ENCODE measurements at places on chromosomes 12 and 14. TPM values are rescaled to one million over a fixed set of nuclear protein-coding genes. Genes with fewer than 3 reads are reported as not detected.

Gene PELI2
- 28.3 TPM for total RNA-seq

- DNase-seq = peak; percentile 45
These were observed 678.7 kb upstream of the TMEM132C start for GRCh38 chr12:127588249-127588648.

DNA sequence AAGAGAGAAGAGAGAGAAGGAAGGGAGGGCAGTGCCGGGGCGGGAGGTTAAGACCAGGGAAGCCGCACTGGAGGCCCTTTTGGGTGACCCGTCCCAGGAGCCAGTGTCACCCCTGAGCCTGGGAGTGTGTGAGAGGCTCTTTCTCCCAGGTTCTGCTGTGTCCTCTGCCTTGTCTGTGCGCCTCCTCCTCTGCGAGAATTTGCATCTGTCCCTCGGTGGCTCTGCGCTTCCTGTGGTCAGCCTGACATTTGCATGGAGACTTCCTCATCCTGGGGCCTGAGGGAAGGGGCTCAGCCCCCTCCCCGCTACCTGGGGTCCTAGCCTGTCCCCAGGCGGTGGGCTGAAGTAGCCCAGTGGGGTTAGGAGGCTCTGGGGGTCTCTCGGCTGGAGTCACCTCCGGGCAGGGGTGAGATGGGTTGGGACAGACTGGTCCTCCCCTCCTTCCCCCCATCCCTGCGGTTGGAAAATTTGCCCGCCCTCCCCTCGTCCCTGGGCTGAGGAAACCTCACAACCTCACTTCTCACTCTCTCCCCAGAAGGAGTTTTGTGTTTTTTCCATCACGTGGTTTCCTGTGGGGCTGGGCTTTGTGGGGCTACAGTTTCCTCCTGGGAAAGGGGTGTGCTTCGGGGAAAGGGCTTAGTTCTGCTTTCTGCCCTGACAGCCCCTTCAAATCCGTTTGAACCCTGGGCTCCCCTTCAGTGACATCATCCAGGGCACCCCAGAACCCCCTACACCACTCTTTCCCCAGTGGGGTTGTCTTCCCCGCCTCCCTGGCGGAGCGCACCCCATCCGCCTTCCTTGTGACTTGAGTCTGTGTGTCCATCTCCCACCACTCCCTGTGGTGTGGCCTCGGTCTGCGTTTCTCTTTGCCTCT lies 2.5 kb downstream of the PTPN6 start:
- no peak for DNase-seq

Gene CEBPE
- total RNA-seq = not detected

- no peak for DNase-seq
These were observed 359.7 kb downstream of the GXYLT1 start for GRCh38 chr12:41784957-41785356.

GRCh38 chr12:56839915-56840325 lies 76.8 kb downstream of the HSD17B6 start:
- no peak for DNase-seq

DNA sequence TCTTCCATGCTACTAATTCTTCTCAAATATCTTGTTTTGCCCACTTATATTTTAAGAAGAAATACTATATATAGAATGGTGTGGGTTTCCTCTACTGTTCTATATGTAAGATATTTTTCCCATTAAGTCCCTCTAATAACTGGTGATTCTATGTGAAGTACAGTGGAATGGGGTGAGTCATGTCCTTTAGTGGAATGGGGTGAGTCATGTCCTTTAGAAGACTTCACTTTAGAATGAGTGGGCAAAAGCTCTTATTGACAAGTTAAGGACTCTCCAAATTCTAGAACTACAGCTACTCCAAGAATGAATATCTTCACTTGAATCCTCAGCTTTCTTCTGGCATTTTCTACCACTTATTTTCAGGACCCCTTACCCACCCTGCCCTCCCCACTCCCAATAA lies 349.9 kb downstream of the ETNK1 start:
- no peak for DNase-seq

DNA sequence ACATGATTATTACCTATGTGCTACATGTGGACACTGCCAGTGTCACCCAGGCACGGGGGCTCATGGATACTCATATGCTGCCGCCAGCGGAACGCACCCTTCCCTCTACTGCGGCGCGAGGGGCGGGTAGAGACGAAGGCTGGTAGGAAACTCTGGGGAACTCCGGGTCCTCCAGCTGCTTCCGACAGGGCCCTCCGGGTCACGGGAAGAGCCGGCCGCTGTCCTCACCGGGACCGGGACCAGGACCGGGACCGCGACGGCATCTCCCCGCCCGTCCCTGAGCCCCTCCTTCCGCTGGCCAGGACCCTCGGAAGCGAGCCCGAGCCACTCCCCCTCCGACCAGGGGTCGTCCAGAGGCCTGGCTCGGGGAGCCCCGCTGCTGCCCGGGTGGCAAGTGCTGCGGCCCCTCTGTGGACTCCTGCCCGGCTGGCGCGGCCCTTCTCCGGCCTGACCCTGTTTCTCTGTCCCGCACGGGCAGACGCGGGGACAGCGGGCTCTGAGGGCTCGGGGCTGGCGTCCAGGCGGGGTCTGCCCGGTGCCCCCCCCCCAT lies 209.6 kb downstream of the ADGRD1 start:
- no peak for DNase-seq

DNA sequence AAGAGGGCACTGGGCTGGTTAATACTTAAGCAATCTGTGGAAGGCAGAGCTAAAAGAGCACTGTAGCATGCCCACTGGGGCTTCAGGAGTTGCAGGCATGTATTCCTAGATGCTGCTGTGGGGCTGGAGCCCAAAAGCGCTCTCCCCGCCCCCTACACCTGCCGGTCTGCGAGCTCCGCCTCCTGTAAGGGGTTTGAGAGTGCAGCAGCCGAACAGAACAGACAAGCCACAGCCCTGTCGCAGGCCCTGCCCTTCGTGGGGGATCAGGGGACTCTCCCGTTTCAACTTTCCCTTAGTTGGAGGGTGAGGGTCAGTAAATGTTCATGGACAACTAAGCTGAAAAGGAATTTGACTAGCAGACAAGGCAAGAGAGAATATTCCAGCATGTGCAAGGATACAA lies 17.6 kb downstream of the SLC38A6 start:
- no peak for DNase-seq
